ENCODE measurements at places on chromosomes 6 and 20.

GRCh38 chr6:100343316-100344077 lies 121.2 kb downstream of the SIM1 start:
- DNase-seq: no peak

- no peak for DNase-seq
Observed at GRCh38 chr6:96582436-96582835, 19.5 kb downstream of the FHL5 start.

DNA sequence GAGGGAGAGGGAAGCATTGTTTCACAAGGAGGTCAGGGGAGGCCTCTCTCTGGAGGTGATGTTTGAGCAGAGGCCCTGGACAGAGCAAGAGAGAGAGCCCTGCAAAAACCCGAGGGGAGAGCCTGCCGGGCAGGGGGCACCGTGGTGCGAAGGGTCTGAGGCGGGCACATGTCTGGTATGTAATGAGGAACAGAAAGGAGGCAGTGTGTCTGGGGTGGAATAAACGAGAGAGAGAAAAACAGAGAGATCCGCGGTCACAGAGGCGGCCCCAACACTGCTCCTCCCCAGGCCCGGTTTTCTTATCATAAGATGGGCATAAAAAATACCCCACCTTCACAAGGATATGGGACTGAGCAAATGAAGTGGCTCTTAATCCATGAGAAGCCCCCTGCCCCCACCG lies 119.2 kb downstream of the PREX1 start:
- DNase-seq: no peak

GRCh38 chr20:6439737-6440442 lies 317.1 kb upstream of the FERMT1 start:
- no peak for DNase-seq

GRCh38 chr6:31632279-31632946 lies 11.9 kb downstream of the PRRC2A start:
- no peak for DNase-seq

DNA sequence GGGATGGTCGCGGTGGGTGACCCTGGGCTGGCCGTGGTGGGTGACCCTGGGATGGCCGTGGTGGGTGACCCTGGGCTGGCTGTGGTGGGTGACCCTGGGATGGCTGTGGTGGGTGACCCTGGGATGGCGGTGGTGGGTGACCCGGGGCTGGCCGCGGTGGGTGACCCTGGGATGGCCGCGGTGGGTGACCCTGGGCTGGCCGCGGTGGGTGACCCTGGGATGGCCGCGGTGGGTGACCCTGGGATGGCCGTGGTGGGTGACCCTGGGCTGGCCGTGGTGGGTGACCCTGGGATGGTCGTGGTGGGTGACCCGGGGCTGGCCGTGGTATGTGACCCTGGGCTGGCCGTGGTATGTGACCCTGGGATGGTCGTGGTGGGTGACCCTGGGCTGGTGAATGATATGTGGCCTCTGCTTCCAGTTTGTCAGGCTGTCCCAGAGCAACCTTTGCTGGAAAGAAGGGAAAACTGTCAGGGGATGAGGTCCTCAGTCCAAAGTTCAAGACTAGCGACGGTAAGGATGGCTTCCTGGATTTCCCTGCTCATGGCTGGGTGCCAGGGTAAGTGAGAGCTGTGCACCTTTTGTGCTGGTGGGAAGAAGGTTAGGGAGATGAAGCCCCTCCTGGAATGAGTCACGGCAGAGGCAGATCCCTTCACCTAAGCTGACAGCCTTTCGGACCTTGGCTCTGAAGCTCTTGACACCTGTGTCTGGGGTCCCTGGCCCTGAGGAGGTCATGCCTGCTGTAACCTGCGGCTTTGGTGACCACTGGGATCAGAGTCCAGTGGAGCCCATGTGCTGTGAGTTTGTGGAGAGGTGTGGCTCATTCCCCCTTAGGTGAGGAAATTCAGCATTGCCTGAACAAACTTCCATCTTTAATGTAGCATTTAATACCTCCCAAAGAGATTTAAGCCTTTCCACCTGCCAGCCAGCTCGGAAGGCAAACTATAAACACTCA lies 19.1 kb upstream of the PCMTD2 start:
- DNase-seq: no peak

GRCh38 chr6:36978421-36979346 lies 7.3 kb downstream of the MTCH1 start:
- no peak for DNase-seq

- no peak for DNase-seq
Observed at GRCh38 chr6:63743691-63744090, 108.1 kb downstream of the PHF3 start.

DNA sequence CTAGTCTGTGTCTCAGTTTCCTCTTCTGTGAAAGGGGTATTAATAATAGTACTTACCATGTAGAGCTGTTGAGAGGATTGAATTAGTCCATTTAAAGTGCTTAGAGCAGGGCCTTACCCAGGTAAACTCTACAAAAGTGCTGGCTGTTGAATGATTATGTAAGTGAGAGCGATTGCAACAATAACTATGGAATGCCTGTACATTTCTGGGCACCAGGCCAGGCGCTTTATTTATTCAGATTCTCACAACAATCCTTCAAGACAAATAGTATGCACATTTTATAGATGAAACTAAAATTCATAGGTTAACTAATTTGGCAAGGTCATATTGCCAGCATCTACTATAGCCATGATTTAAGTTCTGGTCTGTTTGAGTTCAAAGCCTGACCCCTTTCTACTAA lies 78.3 kb upstream of the MMS22L start:
- no peak for DNase-seq

DNA sequence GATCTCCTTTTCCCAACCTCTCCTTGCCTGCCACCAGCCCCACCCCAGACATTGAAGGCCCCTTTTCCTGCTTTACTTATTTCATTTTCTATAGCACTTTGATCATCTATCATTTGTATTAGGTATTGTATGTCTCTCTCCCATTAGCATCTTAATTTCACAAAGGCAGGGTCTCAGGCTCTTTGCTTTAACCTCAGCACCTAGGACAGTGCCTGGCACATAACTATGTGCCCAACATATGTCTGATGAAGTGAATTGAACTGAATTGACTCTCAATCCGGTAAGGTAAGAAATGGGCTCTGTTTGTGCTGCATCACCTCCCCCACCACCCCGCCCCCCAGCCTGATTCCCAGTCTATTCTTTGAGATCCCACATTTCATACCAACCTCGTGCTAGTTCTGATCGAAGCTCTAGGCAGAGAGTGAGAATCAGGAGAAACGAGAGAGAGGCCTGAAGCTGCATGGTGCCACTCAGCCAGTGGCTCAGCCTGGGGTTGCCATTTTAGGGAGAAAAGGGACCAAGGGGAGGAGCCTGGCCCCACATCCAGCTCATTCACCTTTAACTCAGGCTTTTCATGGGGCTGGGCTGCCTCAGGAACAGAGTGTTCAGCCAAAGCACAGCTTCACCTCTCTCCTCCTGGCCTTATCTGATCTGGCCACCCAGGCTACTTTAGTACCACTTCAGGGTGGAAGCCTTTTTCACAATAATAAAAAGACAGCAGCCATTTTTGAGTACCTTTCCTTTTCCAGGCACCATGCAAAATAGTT lies at the start of gene SPINT3:
SPINT3 (minus strand) TSS at position 476 of the 767 bp plus-strand sequence; CDS start at position 462, 14 bp downstream.
- DNase-seq: no peak
